ENCODE measurements at places on chromosomes 6 and 20.

DNA sequence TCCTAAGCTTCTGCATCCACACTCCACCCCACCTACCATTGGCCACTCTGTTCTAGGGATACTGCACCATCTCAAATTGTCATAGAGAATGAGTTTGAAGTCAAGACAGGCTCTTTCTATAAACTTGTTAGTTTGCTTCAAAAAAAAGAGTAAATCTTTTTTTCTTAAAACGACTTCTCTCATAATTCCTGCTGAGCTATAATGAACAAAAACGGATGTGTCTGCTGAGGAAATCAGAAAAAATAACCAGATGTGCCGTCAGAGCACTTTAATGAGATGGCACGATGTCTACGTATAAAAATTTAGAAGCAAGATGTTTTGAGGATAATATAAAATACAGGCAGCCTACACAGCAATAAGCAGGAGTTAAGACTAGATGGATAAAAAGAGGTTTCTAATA lies 24.0 kb upstream of the DDO start:
- no peak for DNase-seq

DNA sequence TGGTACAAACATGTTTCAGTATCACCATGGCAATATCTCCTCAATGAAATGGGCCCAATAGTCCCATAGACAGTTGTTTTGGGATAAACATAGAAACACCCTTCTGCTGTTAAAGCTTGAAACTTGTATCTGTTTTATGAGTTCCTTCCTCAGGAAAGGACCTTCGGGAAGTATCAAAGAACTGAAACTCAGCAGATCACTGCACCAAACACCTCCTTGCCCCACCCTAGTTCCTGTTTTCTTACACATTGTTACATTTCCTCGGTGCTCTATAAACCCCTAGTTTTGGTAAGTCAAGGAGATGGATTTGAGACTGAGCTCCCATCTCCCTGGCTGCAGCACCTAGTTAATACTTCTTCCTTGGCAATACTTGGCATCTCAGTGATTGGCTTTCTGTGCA lies 73.8 kb upstream of the ECI2 start:
- no peak for DNase-seq

DNA sequence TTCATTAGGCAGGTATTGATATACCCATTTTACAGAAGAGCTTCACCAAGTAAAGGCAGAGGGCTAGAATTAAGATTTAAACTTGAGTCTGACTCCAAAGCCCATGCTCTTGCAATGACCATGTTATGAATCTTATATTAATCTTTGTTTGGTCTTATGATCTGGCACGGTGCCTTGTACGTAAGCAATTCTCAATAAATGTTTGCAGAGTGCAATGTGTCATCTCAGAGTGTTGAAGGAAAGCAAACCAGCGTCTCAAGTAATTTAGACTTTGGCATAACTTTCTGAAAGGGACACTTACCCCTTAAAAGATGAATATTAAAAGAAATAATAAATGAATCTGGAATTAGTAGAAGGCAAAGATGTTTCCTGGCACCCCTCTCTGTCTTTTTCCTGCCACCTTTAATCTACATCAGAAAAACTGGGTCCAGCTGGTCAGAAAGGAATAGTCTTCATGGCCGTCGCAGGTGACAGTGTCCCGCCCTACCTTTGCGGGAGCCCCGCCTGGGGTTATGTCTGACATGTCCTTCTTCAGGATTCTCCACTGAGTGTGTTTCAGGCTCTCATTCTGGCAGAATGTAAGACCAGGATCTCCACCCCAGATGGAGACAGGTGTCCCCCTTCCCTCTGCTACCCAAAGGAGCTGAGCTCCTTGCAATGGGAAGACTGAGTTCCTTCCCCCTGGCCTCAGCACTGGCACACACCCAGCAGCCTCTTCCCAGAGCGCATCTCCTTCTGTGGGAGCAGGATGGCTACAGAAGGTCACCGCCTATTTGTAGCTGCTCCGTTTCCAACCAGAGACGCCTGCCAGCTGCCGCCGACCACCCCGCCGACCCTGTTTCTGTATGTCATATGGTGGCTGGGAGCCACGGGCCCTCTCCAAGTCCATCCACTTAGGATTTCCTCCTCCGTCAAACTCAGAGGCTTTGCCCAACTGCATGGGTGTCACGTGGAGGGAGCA lies 266.3 kb upstream of the ECI2 start:
- no peak for DNase-seq

DNA sequence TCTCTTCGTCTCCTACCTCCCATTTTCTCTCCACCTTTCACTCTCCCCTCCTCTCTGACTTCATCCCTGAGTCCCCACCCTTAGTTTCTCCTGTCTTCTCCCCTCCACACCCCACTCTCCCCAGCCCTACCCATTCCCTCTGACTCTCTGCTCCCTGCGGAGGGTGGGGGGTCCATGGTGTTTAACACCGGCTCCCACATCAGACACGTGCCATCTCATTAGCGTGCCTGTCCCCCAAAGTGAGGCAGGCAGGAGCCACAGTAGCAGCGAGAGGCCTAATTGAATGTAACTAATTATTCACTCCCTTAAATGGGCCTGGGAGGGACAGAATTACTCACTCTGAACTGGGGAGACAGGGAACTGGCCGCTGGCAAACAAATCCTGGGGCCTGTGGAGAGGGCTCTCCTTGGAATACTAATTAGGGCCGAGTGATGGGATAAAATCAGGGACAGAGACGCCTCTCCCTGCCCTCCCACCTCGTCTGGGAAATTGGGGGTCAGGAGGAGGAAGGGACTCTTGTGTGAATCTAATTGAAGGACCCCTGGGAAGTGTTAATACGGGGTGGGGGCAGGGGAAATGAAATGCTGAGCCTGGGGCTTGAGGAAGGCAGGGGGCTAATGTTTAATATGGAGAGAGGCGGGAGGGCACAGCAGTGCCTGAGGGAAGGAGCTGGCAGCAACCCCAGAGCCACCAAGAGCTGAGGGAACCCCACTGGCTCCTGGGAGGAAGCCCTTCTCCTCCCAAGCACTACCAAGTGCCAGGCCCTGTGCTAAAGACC lies 17.9 kb downstream of the CD40 start:
- no peak for DNase-seq

- no peak for DNase-seq
Observed at GRCh38 chr20:51450221-51450712, 92.3 kb downstream of the NFATC2 start.

DNA sequence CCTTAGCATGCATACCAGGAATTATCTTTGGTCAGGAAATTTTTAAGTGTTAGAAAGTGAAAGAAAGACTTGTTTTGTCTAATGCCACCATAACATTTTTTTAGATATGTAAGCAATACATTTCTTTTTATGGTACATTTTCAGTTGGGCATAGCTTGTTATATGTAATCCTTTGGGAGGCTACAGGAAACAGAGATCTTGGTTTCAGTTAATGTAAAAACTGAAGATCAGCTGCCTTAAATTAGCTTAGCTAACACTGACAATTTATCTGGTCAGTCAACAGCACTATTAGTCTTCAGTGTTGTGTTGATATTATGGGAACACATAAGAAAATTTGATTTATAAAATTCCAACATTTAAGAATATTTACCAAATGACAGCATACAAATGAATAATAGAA lies 78.6 kb upstream of the SMIM8 start:
- no peak for DNase-seq

GRCh38 chr6:92767101-92767500 lies 652.3 kb downstream of the EPHA7 start:
- DNase-seq = no peak

DNA sequence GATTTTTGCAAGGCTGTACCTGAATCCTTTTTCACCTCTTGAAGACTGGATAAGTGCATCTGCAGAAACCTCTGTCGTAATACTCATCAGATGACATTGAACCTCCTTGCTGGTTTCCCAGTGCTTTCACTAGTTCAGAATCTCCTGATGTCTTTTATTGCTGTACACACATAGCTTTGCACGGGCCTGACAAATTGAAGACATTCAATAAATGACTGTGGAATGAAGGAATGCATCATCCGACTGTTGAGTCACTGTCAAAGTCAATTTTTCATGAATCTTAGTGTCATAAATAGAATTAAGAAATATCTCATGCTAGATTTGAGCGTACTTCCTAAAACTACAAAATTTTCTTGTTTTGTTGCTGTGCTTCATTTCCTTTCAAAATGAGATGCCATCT lies 598.2 kb upstream of the MAP3K7 start:
- no peak for DNase-seq

- DNase-seq = no peak
Observed at GRCh38 chr6:71446470-71446869, 157.9 kb downstream of the OGFRL1 start.

GRCh38 chr6:44255105-44255808 lies 2.1 kb downstream of the SLC35B2 start:
- DNase-seq = no peak

- no peak for DNase-seq
Observed at GRCh38 chr6:133701633-133702331, 187.1 kb upstream of the TCF21 start.

DNA sequence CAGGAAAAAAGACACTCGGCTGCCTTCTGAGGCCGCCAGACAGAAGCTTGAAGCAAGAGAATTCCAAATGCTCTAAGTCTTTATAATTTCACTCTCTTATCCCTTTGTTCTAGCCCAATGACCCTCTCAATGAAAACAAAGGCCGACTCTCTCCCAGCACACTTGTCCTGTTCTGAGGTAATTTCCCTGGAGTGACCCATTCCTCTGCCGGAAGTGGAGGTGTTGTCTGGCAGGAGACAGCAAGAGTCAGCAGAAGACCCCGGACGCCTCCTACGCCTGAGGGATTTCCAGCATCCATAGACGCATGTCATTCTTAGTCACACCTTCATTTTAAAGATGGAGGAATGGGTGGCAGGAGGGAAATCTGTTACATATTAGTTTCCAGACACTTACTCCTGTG lies 110.3 kb downstream of the SOD2 start:
- DNase-seq = no peak

- DNase-seq = no peak
Observed at GRCh38 chr6:257031-257725, 35.1 kb upstream of the DUSP22 start.

- DNase-seq = no peak
Observed at GRCh38 chr6:77124604-77125003, 338.7 kb downstream of the HTR1B start.

DNA sequence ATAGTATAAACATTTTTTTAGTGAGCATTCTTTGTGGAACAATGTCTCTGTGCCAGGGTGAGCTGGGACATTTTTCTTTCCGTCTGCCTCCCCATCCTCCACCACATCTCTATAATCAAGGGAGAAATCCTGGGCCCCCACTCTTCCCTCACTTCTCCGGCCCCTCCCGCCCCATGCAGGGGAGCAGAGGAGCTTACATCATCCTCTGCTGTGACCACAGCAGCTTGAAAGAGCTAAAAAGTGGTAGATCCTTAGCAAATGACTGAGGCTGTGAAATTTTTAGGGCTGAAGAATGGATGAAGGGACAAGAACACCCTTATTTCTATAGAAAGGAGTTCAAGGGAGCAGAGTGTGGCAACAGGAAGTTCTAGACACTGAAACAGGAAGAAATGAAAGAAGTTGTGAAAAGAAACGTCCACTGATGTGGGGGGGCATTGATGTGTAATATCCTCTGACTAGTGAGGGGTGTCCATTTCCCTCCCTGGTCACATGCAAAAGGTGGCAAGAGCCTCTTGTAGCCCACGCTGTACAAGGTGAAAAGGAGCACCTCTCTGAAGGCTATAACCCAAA lies 380.3 kb upstream of the JARID2 start:
- DNase-seq = no peak

DNA sequence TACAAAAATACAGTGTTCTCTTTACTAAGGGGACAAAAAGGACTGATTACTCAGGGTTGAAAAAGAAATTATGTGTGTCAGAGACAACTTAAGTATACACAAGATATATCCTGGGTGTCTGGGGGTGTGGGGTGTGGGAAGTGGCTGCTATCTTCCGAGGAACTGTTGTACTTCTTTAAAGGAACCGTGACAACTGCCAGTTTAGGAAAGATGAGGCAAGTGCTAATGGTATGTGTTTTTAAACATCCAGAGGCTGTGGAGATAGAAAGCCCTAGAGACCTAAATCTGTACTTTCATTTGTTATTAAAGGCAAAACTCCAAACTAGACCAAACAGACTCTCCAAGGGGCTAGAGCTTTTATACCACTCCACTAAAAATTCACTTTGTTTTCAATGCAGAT lies 95.6 kb downstream of the SNAP25 start:
- no peak for DNase-seq

DNA sequence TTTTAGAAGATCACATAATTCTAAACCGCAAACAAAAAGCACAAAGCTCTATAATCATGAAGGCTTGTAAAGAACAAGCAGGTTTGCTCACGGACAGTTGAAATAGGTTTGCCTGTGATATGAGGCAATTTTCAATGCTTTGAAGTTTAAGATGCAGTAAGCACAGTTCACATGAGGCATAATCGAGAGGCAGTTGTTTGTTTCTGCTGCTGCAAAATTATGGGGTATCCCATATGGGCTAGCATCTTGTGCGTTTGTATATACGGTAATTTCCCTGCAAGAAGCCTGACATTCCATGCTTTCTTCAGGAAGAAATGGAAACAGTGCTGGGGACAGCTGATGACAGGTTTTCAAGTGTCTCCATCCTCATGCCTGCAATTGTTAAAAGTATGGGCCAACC lies 94.6 kb upstream of the MC3R start:
- no peak for DNase-seq

DNA sequence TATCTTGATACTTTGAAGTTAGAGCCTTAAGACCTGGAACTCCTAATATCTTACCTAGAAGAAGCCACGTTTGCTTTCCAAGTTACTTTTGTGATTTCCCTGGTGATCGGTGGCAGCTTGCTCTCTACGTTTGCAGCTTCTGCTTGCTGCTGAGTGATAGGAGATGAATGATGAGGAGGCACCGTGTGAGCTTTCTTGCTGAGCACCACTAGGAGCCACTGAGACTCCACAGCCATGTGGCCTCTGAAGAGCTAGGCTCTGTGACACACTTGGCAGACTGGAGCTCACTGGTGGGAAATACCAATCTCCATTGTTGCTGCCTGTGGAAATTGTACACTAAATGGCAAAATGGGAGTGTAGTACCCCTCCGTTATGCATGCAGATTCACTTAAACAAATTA lies 161.8 kb downstream of the IBTK start:
- no peak for DNase-seq

GRCh38 chr6:20411544-20411943 lies 9.9 kb downstream of the E2F3 start:
- no peak for DNase-seq

GRCh38 chr6:94501516-94501915 lies 1075.8 kb upstream of the MANEA start:
- DNase-seq = no peak

GRCh38 chr6:39263303-39264037 lies 34.2 kb upstream of the KCNK5 start:
- no peak for DNase-seq

GRCh38 chr20:8435285-8436035 lies 303.4 kb downstream of the PLCB1 start:
- DNase-seq = no peak

- no peak for DNase-seq
Observed at GRCh38 chr6:22657352-22657980, 88.1 kb downstream of the HDGFL1 start.

- DNase-seq = no peak
Observed at GRCh38 chr6:96963809-96964208, 39.3 kb downstream of the KLHL32 start.
